GM23248 (cell line): ENCODE measurements at places on chromosomes 12 and 14. TPM values are rescaled to one million over a fixed set of nuclear protein-coding genes. Genes with fewer than 3 reads are reported as not detected.

TAS2R8 gene
- total RNA-seq: not detected in 2 replicates

MGP gene
- 0.86 TPM in 1 of 2 replicates, not detected in the other for total RNA-seq

- DNase-seq: peak; percentile 6
Measured at GRCh38 chr12:66964629-66965028, 285.8 kb upstream of the GRIP1 start.

GRCh38 chr14:62002642-62003041 lies 240.4 kb downstream of the SNAPC1 start:
- DNase-seq: peak; percentile 34

DNA sequence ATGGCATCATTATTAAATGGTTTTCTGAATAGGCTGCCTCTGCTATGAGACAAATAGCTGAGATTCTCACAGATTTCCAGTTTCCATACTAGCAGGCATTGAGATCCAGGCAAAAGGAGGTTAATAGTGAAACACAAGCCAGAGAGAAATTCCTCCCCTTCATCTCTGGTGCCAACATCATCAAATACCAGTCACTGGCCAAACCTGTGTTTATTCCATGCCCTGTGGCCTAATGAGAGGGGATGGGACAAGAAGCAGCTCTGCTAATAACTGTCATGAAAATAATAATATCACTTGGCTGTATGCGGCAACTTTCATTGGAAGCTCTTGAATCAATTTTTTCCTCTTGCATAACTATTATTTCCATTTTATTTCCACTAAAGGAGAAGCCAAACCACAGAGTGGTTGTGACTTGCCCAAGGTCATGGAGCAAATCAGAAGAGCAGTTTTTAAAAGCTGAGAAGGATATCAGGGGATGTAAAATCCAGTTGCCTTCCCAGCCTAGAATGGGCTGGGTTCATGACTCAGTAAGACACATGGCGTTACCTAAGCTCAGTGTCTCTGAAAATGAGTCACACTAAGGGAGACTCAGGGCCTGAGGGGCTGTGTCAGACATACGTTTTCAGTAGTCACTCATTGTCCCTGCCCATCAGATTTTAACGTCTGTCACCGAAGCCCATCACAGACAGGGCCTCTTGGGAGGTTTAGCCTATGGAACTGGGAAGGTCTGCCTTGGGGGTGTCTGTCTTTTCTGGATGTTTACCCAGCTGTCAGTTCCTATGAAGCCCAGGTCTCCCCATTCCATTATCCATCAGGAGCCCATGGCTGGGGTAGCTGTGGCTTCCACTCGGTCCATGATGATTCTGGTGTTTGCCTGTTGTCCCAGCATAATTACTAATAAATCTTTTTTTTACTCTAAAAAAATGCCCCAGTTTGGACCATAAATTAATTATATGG lies 208.8 kb upstream of the EEA1 start:
- peak; percentile 95 for DNase-seq

PROX2 gene
- not detected in 2 replicates for total RNA-seq

DNA sequence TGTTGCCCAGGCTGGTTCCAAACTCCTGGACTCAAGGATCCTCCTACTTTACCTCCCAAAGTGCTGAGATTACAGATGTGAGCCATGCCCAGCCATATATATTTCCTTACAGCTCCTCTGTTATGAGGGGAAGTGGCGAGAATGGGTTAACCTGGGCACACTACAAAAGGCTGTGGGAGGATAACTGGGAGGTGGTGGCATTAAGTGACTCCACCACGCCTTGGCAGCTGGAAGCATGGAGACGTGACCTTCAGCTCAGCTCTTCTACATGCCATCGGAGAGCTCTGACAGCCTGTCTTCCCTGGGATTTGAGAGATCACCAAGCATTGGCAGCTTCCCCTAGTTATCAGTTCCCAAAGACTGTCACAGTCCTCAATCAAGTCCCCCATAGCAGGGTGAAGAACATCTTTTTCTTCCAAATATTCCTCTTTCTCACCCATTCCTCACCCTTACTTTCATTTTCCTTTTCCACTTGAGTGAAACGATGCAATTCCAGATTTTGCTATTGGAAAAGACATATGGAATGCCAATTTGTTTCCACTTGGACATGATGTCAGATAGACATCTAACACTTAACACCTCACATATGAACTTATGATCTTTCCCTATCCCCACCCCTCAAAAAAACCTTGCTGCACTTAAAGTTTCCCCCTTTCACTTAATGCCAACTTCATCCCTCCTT lies 48.5 kb downstream of the PHLDA1 start:
- DNase-seq: peak; percentile 50

GRCh38 chr14:90140298-90140955 lies 78.6 kb downstream of the KCNK13 start:
- no peak for DNase-seq

- no peak for DNase-seq
Measured at GRCh38 chr14:69938751-69939150, 59.5 kb downstream of the SMOC1 start.

DNA sequence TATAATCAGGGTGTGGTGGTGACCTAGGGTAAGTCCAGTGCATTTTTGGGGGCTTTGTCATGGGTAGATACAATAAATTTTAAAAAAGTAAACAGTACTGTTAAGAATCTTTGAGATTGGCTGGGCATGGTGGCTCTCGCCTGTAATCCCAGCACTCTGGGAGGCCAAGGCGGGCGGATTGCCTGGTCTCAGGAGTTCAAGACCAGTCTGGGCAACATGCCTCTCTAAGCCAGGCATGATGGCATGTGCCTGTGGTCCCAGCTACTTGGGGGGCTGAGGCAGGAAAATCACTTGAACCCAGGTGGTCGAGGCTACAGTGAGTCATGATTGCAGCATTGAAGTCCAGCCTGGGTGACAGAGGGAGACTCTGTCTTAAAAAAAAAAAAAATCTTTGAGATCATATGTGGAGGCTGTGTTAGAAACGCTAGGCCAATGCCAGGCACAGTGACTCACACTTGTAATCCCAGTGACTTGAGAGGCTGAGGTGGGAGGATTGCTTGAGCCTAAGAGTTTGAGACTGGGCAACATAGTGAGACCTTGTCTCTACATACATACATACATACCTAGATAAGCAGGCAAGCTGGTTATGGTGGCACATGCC lies 67.7 kb downstream of the PRKCH start:
- peak; percentile 25 for DNase-seq

DNA sequence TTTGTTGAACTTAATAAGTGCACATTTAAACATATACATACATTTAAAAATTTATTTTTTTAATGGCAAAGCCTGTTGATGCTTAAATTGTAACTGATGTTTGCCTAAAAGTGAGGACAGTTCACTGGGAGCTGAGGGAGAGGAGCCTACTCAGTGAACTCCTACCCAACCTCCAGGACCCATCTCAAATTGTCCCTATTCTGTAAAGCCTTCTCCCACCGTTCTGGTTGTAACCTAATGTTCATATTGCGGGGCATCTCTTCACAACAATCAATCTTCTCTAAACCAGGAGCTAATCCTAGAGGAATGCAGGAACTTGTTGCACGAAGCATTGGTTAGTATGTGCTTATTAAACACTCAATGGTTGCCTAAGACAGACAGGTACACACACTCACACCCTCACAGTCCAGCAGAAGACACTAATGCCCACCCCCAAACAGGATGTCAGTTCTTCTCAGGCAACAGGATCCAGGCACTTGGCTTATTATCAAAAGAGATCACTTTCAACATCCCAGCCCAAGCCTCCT lies 1.8 kb downstream of the CLMN start:
- no peak for DNase-seq

GRCh38 chr12:2691006-2691344 lies 103.8 kb upstream of the FKBP4 start:
- no peak for DNase-seq

DNA sequence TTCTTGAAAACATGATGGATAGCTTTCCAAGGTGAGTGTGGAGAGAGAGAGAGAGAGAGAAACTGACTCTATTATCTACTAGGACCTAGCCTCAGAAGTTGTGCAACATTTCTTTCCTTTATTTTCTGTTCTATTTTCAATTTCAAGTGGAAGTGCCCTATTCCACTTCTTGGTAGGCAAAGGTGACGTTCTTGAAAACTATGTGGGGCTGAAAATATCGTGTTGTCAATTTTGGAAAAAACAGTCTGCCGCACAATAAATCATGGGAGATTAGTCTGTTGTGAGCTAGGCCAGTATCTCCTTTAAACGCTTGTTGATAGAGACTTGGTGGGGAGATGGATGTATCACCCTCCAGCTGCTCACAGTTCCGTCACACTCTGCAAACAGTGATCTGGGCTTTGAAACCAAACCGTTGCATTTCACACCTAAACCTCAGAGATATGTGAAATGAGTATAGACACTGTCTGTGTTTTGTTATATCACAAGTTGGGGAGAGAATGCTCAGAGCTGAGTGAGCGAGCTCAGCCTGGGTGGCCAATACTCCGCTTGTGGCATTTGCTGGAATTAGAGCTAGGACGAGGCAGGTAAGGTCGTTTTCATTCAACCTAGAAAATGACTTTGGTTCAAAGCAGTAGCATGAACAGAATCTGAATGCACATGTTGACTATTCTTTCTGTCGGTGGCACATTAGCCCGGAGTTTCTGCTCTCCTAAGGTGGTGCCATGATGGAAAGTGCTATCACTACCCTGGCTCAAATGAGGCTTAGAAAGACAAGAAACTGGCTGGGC lies 75.1 kb upstream of the ST8SIA1 start:
- no peak for DNase-seq

DNA sequence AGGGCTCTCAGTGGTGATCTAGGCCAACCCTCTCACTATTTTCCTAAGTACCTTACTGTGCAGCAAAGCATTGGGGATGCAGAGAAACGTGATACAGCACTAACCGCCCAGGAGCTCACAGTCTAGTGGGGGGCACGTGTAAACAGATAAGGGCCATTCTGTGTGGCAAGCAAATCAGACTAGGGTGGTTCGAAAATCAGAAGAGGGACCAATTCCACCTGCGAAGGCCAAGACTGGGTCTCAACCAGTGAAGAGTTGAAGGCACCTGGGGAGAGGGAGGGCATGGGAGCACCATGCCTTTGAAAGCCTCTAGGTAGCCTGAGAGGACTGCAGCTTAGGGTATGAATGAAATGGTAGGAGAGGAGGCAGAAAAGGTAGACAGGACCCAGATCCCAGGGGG lies 2.2 kb downstream of the PITPNM2 start:
- no peak for DNase-seq

GRCh38 chr14:73097421-73097820 lies 38.9 kb upstream of the PSEN1 start:
- peak; percentile 3 for DNase-seq

DNA sequence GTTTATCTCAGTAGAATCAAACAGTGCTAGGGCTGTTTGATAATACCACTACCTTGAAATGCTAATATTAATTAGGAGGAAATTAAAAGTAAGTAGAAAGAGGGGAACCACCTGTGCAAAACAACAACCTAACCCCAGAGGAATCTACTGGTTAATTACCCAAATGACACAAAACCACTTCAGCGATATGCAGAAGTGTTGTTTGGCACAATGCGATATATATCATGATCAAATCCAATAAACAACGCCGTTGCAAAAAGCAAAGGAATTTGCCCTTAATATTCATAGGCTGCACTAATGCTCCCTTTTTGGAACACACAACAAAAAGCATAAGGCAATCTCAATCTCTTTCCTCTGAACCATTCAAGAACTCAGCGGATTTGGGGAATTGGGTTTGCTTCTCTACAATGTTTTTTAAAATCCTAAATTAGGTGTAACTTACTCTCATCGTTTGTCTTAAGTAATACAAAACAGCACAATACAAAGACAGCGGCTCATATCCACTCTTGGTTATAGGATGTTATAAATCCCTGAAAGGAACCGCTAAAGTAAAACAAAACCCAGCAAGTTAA lies 1.5 kb downstream of the MAP4K5 start:
- DNase-seq: peak; percentile 31

DNA sequence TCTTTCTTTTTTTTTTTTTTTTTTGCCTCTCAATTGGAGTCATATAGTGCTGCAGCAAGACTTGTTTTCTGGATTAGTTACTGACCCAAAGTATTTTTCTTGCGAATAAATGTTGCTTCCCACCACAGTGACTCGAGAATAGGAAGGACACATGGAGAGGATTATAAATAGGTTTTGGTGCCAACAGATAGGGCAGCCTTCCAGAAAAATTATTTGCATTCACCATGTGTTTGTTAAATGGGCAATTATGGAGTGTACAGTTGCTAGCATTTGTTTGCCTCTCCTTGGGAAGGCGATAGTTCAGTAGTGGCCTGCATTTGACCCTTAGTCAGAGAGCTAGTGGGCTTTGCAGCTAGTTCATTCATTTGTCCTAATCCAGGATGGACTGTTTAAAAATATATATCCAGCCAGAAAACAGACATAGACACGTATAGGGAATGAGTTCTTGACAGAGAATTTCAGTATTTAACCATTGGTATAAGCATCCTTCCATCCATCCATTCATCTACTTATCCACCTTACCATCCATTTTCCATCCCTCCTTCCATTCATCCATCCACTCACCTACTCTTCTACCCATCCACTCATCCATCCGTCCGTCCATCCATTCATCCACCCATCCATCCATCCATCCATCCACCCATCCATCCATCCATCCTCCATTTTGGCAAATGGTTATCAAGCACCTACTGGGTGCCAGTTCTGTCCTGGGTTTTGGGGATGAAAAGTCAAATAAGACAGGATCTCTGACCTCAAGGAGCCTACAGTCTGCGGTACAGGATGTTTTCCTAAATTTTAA lies 67.5 kb downstream of the CHST11 start:
- DNase-seq: peak; percentile 24

DNA sequence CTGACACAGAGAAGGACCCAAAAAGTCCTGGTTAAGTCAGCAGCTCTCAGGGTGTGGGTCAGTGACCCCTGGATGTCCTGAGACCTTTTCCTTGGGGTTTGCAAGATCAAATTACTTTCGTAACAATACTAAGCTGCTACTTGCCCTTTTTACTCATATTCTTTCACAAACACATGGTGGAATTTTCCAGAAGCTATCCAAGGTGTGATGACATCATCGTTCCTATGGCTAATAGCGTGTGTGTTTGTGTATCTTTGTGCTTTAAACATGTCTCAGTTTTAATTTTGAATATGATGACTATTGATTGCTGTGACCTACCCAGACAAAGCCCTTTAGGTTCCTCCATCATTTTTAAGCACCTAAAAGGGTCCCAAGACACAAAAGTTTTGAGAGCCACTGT lies 176.2 kb downstream of the PHETA1 start:
- DNase-seq: peak; percentile 24

DNA sequence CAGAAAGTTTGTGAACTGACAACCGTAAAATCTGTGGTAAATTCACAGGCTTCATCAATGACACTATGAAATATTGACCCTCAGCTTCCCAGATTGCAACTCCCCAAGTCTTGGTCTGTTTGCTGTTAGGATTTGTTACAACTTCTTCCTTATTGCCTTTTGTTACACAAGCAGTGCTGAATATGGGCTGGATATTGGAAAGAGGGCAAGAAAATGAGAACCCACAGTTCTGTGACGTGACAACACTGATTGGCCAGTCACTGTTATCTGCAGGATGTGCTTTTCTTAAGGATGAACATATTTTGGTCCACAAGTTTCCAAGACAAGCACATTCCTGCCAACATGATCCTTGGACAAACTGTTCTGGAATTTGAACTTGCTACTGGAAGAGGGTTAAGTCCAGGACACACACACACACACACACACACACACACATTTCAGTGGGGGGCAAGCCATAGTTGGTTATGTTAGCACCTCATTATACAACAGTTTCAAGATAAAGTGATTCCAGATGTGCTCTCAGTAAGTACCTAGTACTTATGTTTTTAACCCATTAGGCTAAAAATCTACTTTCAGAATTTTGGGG lies 16.6 kb upstream of the SLC38A2 start:
- DNase-seq: peak; percentile 86

- no peak for DNase-seq
Measured at GRCh38 chr14:23725528-23725927, 89.4 kb downstream of the DHRS2 start.
